ENCODE measurements at places on chromosomes 11 and 22.

- no peak for DNase-seq
Observed at GRCh38 chr11:37630866-37631265, 1032.8 kb upstream of the RAG2 start.

GRCh38 chr22:44460287-44460686 is 37.7 kb downstream of the RTL6 start:
- no peak for DNase-seq

DNA sequence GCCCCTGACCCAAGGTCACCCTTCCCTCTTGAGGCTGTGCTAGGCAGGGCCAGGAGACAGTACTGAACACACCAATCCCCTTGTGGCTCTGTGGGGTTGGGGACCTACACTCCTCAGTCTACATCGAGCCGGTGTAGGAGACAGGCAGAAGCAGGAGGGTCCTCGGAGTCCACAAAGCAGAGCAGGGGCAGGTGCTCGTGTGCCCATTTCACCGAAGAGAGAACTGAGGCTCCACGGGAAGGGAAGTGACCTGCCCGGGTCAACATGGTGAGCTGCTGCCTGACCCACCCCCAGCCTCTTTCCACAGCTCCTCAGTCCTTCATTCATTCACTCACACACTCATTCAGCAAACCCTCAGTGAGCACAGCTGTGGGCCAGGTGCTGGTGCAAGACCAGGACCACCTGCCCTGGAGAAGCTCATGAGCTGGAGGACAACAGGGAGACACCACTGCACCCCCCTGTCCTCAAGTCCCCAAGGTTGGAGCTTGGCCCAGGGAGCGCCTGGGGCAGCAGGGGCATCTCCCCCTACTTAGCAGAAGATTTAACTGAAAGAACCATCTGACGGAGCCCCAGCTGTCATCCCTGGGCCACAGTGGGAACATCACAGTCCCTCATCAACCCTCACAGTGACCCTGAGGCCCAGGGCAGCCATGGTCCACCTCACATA is 127.3 kb downstream of the MED15 start:
- DNase-seq: no peak

- no peak for DNase-seq
Observed at GRCh38 chr22:25080855-25081254, 118.8 kb upstream of the CRYBB3 start.

DNA sequence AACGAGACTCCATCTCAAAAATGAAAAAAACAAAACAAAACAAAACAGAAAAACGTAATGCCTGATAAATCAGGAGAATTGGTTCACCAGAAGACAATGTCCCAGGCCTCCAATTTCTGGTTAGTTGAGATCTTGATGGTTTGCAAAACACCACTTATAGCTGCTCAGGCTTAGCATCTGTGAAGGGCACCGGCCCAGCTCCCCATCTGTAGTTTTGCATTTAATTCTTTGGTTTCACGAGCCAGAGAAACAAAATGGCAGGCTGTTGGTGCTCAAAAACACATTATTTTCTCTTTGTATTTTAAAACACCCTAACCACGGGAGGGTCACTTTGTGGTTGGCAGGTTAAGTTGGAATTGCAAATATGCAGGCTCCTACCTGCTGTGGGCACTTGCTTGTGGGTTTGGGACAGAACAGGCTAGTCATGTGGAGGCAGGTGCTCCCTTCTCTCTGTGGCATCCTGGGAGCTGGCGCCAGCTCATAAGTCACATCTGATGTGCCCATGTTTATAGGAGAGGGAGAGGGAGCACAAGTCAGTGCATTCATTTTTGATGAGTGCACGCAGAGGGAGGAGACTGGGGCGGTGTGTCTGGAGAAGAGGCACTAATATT is 145.9 kb downstream of the CEP164 start:
- DNase-seq: no peak

GRCh38 chr11:75725547-75726320 is 8.1 kb downstream of the MOGAT2 start:
- no peak for DNase-seq

DNA sequence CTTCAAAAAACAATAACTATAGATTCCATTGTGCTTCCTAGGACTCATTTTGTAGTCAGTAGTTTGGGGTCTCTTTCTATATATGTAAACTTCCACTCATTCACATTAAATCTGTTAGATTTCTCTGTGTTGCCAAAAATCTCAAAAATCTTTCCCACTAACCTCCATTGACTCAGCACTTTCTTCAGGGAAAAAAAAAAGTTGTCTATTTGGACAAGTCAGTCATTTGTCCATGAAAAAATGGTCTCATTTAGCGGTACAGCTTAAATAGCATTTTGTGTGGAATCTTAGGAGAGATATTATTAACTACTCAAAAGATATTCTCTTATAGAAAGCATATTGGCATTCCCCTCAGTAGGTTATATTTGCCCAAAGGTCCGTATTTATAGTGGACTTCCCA is 81.9 kb downstream of the PPP2R1B start:
- DNase-seq: no peak

- no peak for DNase-seq
Observed at GRCh38 chr11:23781803-23782560, 714.9 kb upstream of the LUZP2 start.

GRCh38 chr11:132206993-132207392 is 836.6 kb downstream of the NTM start:
- no peak for DNase-seq

DNA sequence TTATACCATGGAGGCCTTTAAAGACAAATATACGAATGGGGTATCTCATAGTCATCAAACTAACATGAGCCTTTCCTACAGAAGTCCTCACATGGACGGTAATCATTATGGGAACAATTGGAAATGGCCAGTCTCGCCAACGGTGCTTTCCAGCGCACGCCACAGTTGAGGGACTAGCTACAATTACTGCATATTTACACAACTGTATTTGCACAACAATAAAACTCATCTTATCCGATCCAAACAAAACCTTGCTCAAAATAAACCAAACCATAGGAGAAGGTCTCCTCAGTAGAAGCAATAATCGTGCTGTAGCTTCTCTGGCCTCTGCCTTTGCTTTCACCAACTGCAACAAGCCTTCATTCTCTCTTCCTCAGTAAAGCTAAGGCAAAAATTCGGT is 5.9 kb downstream of the CADM1 start:
- DNase-seq: no peak
